ENCODE measurements at places on chromosomes 1 and 21.

DNA sequence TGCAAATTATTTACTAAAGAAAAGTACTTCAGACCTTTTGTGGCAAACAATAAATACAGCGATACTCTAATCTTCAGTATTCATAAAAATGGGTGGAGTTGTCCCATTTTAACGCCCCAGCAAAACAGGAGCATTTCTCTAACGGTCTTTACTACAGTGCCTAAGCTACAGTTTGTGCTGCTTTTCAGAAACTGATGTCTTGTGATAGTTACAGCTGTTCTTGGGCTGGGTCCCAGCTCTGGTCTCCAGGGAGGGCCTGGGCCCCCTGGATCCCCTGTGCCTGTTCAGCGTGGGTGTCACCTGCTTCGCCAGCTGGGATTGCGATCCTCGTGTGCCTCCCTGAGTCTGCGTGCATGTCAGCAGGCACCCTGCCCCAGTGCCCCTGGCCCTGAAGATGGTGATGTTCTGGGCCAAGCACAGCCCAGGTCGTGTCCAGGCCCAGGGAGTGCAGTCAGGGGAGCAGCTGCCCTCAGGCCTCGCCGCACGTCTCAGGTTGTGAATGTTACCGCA lies 64.0 kb upstream of the DIP2A start:
- DNase-seq = no peak

DNA sequence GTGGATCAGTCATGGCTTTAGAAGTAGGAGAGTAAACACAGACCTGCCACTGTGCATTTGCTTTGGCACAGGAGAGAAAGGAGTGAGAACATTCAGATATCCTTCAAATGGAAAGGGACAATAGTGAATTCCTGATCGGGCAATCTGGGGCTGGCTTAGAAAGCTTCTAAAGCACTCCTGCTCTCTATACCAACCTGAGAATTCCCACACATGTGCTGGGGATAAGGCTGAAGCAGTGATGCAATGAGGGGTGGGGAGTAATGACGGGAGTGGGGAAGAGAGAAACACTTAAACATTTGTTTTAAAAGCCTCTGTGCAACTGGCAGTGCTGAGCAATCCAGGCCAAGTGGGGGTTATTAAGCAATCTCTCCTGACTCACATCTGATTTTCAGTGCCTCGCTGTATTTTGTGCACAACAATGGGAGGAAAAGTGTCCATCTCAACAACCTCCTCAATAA lies 108.8 kb downstream of the KIAA0319L start:
- DNase-seq = no peak

GRCh38 chr1:168708698-168709404 lies 20.2 kb downstream of the DPT start:
- no peak for DNase-seq

GRCh38 chr1:212814537-212815334 lies 23.0 kb downstream of the TATDN3 start:
- DNase-seq = no peak

GRCh38 chr21:41189150-41189745 lies 21.3 kb downstream of the BACE2 start:
- DNase-seq = no peak

DNA sequence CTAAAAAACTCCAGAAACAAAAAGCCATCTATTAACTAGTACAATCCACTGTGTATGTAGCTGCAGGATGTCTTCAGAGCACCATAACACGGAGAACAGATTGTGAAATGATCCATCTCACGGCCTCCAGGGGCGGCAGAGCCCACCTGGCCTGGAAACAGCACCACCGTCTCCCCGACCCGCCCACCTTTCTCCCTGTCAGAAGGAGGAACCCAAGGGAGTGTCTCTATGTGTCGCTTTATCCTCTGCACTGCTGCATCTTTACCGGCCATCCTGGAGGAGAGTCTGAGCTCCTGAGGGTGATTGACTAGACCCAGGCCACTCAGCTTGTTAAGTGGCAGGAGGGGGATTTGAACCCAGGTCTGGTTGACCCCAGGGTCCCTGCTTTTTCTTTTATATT lies 405.0 kb downstream of the MATN1 start:
- no peak for DNase-seq

DNA sequence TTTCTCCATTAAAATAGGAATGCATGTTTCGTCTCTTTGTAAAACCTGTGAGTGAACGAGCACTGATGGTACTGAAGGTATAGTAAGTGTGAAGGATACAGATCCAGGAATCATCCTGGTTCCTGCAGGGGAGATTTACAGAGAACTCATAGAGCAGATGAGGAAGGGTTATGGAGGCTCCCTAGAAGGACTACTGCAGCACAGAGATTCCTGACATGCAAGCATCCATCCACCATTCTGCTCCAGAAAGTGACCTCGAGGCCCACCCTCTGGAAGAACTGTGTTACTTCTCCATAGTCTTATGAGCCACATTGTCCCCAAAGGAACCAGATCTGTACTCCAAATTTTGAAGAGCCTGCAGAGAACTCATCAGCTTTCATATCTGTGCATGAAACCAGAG lies 14.5 kb downstream of the MKNK1 start:
- no peak for DNase-seq

- no peak for DNase-seq
Measured at GRCh38 chr1:20885121-20885520, 98.0 kb upstream of the HP1BP3 start.
